ENCODE measurements at places on chromosomes 4 and X. TPM values are rescaled to one million over a fixed set of nuclear protein-coding genes. Genes with fewer than 3 reads are reported as not detected.

KLHL13 gene
- total RNA-seq = 1.4 TPM

MXRA5 gene
- not detected for total RNA-seq

PAGE1 gene
- total RNA-seq = not detected

TMSB15C gene
- total RNA-seq = 1.3 TPM

EMD gene
- total RNA-seq = 61.8 TPM

SSX4 gene
- not detected for total RNA-seq

CXCL5 gene
- total RNA-seq = 1.8 TPM

DKC1 gene
- total RNA-seq = 46.9 TPM

DMP1 gene
- total RNA-seq = not detected

SLC7A11 gene
- total RNA-seq = 55.5 TPM

PRSS12 gene
- total RNA-seq = 5.1 TPM

ATP2B3 gene
- total RNA-seq = not detected

NSUN7 gene
- total RNA-seq = 0.87 TPM

UNC5C gene
- total RNA-seq = 0.10 TPM

TLR7 gene
- total RNA-seq = not detected

FREM3 gene
- total RNA-seq = 0.20 TPM

SLC26A1 gene
- 0.33 TPM for total RNA-seq

GYPA gene
- not detected for total RNA-seq

ARMCX4 gene
- total RNA-seq = 4.5 TPM

MPC1L gene
- total RNA-seq = not detected

CXCL3 gene
- total RNA-seq = 4.1 TPM

SPANXB1 gene
- total RNA-seq = not detected

SSX2B gene
- total RNA-seq = not detected

RASGEF1B gene
- total RNA-seq = not detected

Data from mammary microvascular endothelial cell (primary cell).